ENCODE measurements at places on chromosomes 6 and 20.

GRCh38 chr6:14968056-14968637 is 277.7 kb upstream of the JARID2 start:
- DNase-seq: no peak

DNA sequence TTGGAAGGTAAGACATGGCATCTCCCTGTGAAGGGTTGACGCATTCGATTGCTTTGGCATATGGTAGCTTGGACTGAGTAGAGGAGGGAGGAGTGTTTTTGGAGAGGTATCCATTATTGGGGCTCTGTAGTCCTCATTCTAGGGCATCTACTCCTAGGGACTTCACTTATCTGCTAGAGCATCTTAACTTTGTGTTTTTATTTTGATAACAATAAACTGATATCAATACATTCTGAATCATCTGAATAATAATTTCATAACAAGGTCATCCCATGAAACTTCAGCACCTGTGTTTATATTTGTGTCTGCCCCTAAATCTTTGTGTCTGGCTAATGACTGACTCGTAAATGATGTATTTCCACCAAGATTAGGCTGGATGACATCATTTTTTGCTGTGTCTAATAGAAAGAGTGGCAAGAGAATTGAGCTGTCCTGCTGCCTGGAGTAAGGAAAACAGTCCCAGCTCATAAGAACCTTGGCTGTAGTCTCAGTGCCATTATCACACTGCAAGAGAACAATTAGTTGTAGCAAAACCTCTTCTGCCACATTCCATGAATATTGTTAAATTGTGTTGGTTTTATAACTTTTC is 288.5 kb downstream of the PRL start:
- no peak for DNase-seq

- DNase-seq: no peak
These were observed 148.8 kb downstream of the DTNBP1 start for GRCh38 chr6:15513801-15514711.

- no peak for DNase-seq
These were observed 6.9 kb downstream of the RSPO4 start for GRCh38 chr20:995170-995569.

DNA sequence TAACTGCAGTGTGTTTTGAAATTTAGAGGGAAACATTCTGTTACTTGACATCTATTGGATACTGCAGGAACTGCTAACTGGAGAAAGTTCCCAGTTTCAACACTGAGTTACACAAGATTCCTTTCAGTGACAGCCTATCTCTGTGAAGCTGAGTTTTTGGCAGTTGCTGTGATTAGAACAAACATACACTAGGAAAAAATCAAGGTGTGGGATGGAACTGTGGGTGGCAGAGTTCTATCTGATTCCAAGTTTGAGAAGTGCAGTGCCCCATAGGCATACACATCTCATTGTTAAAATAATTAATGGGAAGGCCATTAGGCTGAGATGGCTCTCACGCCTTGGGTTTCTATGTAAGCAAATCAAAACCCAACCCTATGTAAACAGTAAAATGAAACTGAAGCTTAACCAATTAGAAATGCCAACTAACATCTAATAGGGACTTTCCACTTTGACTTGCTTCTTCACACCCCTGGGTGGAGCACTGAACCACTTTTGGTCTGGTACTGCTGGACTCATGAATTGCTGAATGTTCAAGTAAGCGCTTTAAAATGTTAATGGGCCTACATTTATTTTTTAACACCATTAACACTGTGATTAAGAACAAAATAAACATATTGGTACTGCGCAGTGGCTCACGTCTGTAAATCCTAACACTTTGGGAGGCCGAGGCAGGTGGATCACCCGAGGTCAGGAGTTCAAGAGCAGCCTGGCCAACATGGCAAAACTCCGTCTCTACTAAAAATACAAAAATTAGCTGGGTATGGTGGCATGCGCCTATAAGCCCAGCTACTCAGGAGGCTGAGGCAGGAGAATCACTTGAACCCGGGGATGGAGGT is 55.2 kb upstream of the TBC1D7 start:
- peak; percentile 58 for DNase-seq

- no peak for DNase-seq
These were observed 127.3 kb downstream of the TENT5A start for GRCh38 chr6:81625216-81625615.

DNA sequence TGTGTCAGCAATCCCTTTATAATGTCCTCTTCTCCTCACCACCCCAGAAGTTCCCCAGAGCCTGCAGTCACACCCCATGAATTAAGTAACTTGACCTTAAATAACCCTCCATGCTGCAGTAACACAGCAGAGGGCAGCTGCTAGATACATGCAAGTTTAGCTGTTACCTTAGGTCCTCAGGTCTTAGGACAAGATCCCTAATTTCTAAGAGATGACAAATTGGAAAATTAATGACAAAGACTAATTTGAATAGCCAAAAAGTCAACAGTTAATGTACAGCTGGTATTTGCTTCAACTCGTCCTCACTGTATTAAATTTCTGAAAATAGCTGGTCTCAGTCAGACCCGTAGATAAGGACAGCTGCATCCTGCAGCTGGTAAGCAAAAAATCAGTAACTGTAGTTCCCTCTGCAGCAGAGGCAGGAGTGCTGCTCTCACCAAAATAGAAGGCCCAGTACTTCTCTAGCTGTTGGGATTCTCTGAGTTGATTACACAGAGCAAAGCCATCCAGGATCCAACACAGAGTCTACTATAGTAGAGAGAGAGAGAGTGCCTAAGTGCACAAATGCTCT is 62.4 kb downstream of the TNFRSF21 start:
- DNase-seq: no peak

- DNase-seq: no peak
These were observed 43.3 kb downstream of the IL20RA start for GRCh38 chr6:137001299-137001976.

DNA sequence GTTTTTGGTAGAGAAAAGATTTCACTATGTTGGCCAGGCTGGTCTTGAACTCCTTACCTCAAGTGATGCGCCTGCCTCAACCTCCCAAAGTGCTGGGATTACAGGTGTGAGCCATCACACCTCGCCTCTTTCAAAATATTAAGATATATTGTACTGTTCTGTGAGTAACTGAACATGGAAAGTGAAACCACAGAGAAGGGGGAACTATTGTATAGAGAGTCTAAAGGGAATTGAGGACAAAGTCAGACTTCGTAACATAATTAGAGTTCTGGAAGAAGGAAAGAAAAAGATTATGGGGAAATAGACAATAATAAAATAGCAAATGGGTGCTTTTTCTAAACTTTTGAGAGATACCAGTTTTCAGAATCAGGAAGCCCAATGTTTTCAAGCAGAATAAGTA is 17.4 kb upstream of the AKAP7 start:
- no peak for DNase-seq

DNA sequence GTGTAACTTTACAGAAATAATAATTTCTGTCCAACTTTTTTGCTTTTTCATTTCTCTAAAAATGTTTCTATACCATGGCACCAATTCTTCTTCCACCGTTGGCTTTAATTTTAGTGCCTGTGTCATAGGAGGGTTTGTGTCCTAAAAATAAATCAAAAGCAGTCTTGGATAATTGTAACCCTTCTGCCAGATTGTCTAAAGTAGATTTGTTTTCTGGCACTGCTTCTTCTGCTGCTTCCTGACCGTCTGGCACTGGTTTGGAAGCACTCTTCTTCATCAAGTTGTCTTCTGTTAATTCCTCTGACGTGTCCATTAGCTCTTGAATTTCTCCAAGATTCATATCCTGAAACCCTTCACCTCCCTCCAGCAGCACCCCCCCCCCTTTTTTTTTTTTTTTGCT is 33.1 kb downstream of the SCAF8 start:
- DNase-seq: no peak

- peak; percentile 30 for DNase-seq
These were observed 31.4 kb upstream of the SIRPG start for GRCh38 chr20:1688886-1689538.

DNA sequence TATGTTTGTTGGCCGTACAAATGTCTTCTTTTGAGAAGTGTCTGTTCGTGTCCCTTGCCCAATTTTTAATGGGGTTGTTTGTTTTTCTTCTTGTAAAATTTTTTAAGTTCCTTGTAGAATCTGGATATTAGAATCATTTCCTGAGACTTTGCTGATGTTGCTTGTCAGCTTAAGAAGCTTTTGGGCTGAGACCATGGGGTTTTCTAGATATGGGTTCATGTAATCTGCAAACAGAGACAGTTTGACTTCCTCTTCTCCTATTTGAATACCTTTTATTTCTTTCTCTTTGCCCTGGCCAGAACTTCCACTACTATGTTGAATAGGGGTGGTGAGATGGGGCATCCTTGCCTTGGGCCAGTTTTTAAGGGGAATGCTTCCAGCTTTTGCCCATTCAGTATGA is 82.6 kb downstream of the SLC24A3 start:
- DNase-seq: no peak

DNA sequence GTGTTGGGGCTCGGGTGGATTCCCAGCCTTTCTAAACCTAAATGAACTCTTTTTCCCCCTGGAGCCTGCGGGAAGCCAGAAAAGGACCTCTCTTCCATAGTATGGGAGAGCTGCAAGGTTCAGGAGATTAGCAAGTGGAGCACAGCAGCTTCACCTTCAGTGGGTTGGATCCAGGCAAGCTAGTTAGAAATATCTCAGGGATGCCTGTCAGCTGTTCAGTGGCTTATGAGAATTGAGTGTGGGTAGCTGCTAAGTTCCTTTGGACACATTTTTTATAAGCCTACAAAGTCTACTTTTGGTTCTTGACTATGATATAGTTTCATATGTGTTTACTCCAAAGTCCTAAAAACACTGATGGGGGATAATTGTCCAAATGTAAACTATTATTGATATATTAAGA is 642.1 kb downstream of the EPM2A start:
- no peak for DNase-seq

All from activated CD4-positive, alpha-beta T cell treated with anti-CD3 and anti-CD28 coated beads, Interleukin-10, Interleukin-2, amounts not matched to agents 100 ng/mL and 50 ng/mL, durations not matched to agents 16 hours and 8 hours (primary cell).